Activated T-helper 1 cell treated with anti-CD3 and anti-CD28 coated beads, Interleukin-12 subunit alpha, Interleukin-12 subunit beta, Interleukin-2, Interleukin-4 antibody, amounts not matched to agents 30 ng/mL and 10 ng/mL and 1 ng/mL, durations not matched to agents 14 hours and 24 hours and 36 hours (primary cell): ENCODE measurements at places on chromosomes 5 and 9. TPM values are rescaled to one million over a fixed set of nuclear protein-coding genes. Genes with fewer than 3 reads are reported as not detected.

SEC61B gene
- 180 and 184 TPM in 2 replicates for total RNA-seq

CSF1R gene
- total RNA-seq = 0.10 TPM in 1 of 2 replicates, not detected in the other

MSX2 gene
- total RNA-seq = not detected in 2 replicates

CFAP90 gene
- total RNA-seq = not detected in 2 replicates

ELOVL7 gene
- total RNA-seq = 0.34 and 0.49 TPM in 2 replicates

SLC24A2 gene
- not detected in 2 replicates for total RNA-seq

ENG gene
- total RNA-seq = 32.2 and 33.0 TPM in 2 replicates

SCGB3A2 gene
- total RNA-seq = not detected in 2 replicates

TXNDC15 gene
- total RNA-seq = 57.1 and 67.2 TPM in 2 replicates

TAF11L10 gene
- total RNA-seq = not detected in 2 replicates

CDH9 gene
- total RNA-seq = not detected in 2 replicates

SHC3 gene
- not detected in 2 replicates for total RNA-seq

SLC6A7 gene
- total RNA-seq = not detected in 2 replicates

JAKMIP2 gene
- 1.1 TPM in 2 replicates for total RNA-seq
